ENCODE measurements at places on chromosomes 6 and 20.

GRCh38 chr6:132143258-132143657, 192.1 kb upstream of the CCN2 start:
- no peak for DNase-seq

DNA sequence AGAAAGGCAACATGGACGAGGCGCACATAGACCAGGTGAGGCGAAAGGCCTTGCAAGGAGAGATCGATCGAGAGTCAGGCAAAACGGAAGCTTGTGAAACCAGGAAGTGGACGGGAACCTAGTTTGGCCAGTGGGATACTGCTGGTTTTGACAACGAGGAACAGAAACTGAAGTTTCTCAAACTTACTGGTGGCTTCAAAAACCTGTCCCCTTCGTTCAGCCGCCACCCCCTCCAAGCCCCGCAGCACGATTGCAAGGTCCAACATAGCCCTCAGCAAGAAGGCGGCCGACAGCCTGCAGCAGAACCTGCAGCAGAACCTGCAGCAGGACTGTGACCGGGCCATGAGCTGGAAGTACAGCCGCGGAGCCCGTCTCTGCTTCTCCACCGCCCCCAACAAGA, 238.0 kb downstream of the KHDC1L start:
- DNase-seq, result no peak

DNA sequence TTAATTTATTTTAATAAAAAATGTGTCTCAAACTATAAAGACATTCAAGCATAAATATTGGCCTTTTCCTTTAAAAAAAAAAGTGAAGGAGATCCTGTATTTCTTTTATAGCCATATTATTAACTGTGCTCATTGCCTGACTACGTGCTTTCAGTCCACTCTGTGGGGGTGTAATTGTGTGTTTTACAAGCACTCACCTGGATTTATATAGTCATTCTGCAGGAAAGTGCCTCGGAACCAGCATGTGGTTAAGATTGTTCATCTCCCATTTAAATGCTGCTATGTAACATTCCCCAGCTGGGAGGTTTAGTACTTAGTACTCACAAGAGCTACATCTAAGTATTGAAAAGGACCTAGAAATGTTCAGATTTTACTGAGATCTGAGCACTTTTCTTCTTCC, 47.9 kb upstream of the SLC22A16 start:
- DNase-seq, result no peak

DNA sequence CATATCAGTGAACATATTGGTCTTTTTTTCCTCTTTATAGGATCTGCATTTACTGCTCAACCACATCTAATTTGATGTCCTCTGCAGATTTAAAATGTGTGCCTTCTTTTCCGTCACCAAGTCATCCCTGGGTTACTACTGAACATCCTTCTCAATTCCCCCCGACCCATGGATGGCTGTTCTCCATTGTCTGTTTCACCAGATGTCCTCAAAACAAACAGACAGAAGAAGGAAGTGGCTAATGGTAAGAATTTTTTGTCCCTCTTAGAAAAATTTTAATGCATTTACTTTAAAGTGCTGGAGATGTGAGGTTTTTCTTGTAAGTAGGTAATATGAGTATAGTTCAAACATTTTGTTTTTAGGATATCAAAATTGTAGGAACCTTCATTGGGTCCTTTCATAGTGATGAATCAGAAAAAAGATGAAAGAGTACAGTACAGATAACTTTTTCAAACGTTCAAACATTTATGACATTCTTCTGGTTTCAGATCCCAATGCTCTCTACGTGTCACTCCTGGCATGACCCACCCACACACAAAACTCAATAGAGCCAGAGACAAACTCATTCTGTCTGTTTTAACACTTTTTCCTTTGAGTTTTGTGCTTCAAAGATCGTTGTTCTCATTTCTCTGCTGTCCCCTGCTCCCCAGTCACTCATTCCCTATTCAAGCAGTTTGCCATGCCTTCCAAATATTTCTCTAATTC, 276.4 kb downstream of the PRL start:
- DNase-seq, result no peak

DNA sequence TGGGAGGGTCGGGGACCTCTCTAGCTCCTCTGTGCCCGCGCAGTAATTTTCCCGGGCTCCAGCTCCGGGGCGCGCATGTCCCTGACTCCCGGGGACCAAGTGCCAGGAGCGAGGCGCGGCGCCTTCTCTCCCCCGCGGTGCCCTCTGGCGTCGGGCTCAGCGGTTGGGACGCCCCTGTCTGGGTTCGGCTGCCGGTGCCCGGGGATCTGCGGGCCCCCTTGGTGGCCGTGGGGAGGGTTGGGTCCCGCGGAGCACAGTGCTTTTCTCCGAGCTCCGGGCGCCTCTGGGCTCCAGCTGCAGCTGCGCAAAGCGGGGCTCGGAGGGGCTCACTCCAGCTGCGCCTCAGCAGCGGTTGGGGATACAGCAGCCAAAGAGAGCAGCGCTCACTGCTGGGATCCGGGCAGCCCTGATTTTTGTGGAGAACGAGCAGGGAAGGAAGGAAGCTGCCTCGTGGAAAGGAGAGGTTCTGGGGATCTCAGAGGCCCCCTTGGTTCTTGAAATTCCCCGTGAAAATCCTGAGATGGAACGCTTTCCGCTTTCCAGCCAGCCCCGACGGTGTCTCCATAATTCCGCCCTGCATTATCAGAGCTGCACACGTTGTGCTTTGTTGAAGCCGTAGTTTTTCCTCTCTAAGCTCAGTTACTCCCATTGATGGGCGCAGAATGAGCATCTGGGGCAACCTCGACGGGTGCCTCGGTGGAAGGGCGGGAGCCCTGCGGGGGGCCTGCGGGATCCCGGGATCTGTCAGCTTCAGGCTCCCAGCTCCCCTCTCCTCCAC, 861 bp downstream of the PPP1R14C start:
- no peak for DNase-seq

DNA sequence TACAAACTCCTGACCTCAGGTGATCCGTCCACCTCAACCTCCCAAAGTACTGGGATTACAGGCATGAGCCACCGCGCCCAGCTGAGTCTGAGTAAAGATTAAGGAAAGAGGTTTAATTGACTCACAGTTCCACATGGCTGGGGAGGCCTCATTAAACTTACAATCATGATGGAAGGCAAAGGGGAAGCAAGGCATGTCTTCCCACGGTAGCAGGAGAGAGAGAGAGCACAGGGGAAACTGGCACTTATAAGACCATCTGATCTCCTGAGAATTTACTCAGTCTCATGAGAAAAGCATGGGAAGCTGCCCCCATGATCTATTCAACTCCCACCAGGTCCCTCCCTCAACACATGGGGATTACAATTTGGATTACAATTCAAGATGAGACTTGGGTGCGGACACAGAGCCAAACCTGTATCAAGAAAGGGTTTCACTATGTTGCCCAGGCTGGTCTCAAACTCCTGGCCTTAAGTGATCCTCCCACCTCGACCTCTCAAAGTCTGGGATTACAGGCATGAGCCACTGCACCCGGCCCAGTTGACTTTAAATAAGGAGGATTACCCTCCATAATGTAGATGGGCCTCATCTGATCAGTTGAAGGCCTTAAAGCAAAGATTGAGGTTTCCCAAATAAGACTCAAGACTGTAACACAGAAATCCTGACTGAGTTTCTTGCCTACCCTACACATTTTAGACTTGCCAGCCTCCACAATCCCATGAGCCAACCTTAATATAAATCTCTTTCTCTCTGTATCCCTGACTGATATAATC, 13.1 kb upstream of the PEX7 start:
- DNase-seq, result no peak

- no peak for DNase-seq
Observed at GRCh38 chr6:5128351-5128750, 43.2 kb downstream of the PPP1R3G start.

DNA sequence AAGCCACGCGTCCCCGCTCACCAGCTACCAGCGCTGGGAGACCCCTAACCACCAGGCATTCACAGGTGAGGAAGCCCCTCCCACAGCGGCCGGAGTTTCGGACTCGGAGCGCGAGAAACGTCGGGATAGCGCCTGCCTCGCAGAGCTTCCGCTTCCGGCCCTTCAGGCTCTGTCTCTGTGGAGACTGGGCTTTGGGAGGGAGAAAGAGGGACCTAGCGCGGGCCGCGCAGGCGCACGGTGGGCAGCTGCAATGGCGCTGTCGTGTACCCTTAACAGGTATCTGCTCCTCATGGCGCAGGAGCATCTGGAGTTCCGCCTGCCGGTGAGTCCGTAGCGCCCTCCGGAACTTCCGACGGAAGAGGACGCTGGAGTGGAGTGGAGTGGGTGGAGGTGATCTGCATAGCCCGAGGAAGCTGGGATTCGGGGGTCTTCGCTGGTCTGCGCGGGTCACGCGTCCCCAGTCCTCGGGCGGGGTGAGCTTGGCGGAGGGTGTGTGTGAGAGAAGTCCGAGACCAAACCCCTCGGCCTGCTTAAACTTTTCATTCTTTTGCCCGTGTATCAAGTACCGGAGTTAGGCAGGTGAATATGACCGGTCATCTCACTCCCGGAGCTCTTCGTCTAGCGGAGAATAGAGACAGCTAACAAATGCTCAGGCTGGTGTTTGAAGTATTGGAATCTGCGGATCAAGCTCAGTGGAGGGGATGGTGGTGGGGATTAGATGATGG, at the start of gene TRMT11:
Gene TRMT11, plus strand, starts transcription at position 240 of the 725 bp plus-strand sequence. Its CDS starts 11 bp downstream, at position 251.
- peak; percentile 10 for DNase-seq

DNA sequence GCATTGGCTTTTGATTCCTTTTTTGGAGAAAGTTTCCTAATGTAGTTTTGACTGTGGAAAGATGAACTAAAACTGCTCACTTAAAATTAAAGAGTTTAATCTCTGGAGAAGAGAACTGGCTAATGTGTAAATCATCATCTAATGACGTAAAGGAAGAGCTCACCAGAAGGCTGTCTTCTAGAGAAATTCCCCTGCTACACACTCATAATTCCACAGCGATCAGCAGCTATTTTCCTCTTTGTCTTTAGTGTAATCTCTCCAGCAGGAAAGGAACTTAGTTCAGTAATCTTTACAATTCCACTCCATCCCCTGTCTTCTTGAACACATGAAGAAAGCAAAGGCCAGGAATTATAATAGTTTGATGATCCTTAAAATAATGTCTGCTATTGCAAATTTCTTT, 15.8 kb downstream of the SPTLC3 start:
- DNase-seq, result no peak

GRCh38 chr20:33833333-33833732, 22.2 kb downstream of the CHMP4B start:
- no peak for DNase-seq

GRCh38 chr20:61742097-61742825, 323.4 kb downstream of the TAF4 start:
- no peak for DNase-seq

DNA sequence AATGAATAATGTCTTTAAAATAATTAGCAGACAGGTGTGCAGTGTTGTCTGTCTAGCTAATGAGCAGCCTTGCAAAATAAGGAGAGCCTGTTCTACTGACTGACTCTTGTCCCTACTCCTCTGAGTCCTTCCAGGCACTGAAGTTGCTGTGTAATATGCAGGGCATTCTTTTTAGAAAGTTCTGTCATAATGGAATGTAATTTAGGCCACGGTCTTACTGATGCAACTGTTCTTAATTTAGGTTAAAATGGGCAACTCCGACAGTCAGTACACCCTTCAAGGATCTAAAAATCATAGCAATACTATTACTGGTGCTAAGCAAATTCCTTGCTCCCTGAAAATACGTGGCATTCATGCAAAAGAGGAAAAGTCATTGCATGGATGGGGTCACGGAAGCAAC, 133.9 kb downstream of the TIAM2 start:
- DNase-seq, result no peak

GRCh38 chr20:37901654-37902503, 1.0 kb upstream of the VSTM2L start:
- DNase-seq, result no peak

GRCh38 chr6:168370310-168370991, 50.9 kb upstream of the DACT2 start:
- no peak for DNase-seq

GRCh38 chr6:85115376-85115775, 334.5 kb upstream of the NT5E start:
- no peak for DNase-seq

- DNase-seq, result no peak
Observed at GRCh38 chr6:15956205-15957106, 172.4 kb upstream of the MYLIP start.

DNA sequence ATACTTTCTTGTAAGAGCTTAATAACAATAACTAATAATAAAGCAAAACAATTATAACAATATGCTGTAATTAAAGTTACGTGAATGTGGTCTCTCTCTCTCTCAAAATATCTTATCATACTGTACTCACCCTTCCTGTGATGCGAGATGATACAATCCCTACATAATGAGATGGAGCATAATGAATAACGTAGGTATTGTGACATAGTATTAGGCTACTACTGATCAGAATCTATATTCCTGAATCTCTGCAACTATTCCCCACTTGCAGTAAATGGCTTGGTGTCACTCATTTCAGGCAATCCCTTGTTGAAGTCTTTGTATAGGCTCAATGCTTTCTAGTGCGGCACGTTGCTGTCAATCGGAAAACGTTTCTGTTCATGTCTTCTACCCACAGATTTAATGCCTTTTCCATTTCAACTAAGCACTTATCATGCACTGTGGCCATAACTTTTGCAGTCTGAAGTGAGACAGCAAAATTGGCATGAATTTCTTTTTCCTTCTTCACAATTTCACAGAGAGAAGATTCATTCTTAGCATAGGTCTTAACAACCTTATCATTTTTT, 32.3 kb downstream of the MOXD1 start:
- no peak for DNase-seq

DNA sequence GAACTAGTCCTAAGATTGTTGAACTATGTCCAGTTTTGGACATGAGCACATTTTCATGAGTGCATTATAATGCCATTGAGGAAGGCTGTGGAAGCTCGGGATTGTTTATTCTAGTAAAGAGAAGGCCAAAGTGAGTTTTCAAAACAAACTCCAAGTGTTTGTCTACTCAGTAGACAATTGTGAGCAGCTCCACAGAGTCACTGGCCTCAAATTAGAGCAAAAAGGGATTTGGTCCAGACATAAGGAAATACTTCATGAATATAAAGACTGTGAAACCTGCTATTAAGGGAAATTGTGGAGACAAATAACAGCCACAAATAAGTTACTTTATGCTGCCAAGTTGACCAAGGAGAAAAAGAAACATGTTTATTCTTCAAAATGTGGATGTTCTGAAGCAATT, 42.6 kb upstream of the PREP start:
- no peak for DNase-seq

GRCh38 chr6:13156381-13156780, 172.0 kb downstream of the TBC1D7 start:
- DNase-seq, result no peak

DNA sequence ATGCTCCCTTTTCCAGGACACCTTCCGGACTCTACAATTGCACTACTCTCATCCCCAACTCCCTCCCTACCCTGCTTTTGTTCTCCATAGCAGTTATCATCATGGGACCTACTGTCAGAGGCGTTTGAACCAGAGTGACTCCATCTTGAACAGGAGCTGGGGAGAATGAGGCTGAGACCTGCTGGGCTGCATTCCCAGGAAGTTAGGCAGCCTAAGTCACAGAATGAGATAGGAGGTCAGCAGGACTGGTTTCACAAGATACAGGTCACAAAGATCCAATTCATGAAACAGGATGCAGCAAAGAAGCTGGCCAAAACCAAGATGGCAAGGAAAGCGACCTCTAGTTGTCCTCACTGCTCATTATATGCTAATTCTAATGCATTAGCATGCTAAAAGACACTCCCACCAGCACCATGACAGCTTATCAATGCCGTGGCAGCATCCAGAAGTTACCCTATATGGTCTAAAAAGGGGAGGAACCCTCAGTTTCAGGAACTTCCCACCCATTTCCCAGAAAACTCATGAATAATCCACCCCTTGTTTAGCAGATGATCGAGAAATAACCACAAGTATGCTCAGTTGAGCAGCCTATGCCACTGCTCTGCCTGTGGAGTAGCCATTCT, 15.6 kb downstream of the SLC13A3 start:
- DNase-seq, result no peak

GRCh38 chr6:14344486-14344885, 226.9 kb downstream of the CD83 start:
- DNase-seq, result no peak

GRCh38 chr20:46895906-46896242, 1.2 kb downstream of the EYA2 start:
- DNase-seq, result no peak

Measured in esophagus squamous epithelium (tissue), 5 donors.